ENCODE measurements at places on chromosomes 3 and 15. TPM values are rescaled to one million over a fixed set of nuclear protein-coding genes. Genes with fewer than 3 reads are reported as not detected.

GNAT1 gene
- total RNA-seq: not detected

SMCO1 gene
- not detected for total RNA-seq

CCR8 gene
- not detected for total RNA-seq

GRCh38 chr15:55151631-55152030, 45.1 kb downstream of the RSL24D1 start:
- H3K27me3 ChIP-seq: no peaks in the 10 kb centered on the region
- H3K4me3 ChIP-seq: no peak overlapping the region
- no peak overlapping the region for H3K27ac ChIP-seq
- H3K36me3 ChIP-seq: no peaks in the 10 kb centered on the region
- H3K4me1 ChIP-seq: no peaks in the 10 kb centered on the region

DNA sequence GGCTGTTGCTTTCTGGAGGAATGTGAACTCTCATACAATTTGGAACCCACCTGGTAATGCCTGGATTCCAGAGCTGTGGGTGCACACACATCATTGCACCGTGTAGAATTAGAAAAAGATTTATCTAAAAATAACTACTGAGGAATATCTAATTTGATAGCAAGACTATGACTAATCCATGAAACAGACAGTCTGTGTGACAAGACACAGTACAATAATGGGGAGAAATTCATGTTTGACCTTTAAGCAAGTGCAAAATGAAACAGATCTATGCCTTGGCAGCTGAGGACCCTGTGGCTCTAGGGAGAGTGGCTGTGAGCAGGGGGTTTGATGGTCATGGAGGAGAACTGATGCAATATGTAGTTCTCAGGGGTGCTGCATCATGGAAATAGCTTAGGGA, 7.9 kb upstream of the DOCK3 start:
- H3K36me3 ChIP-seq: no peaks in the 10 kb centered on the region
- no peak for DNase-seq
- peak overlapping the region; percentile 21 for H3K27ac ChIP-seq
- H3K4me1 ChIP-seq: peaks cover 17% of the 10 kb centered on the region

DNA sequence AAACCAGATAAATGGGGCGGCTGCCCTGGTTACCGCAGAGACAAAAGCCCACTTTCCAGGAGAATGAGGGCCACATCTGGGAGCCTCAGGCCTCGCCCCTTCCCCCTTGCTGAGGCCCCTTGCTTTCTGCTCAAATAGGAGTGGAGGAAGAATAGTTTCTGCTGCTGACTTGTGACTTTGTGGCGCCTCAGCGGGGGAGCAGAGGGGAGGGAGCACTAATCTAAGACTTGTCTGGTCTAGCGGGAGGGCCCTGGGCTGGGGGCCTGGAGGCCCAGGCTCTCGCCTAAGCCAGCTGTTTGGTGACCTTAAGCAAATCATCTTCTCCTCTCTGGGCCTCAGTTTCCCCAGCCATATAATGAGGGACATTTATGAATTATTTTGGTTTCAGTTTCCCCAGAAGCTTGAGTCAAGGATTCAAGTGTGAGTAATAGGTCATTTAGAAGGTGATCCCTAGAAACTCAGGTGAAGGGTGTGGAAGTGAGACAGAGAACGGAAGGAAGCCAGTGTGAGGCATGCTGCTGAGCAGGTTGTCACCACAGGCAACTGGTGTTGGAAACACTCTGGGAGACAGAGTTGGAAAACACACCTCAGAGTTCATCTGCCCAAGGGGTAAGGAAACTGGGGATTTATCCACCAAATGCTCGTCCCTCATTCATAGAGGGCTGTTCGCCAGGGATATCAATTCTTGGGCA, 25.9 kb upstream of the SMAD3 start:
- H3K4me1 ChIP-seq: no peaks in the 10 kb centered on the region
- no peaks in the 10 kb centered on the region for H3K36me3 ChIP-seq
- H3K27ac ChIP-seq: no peak overlapping the region
- no peak overlapping the region for H3K4me3 ChIP-seq
- DNase-seq: no peak

DNA sequence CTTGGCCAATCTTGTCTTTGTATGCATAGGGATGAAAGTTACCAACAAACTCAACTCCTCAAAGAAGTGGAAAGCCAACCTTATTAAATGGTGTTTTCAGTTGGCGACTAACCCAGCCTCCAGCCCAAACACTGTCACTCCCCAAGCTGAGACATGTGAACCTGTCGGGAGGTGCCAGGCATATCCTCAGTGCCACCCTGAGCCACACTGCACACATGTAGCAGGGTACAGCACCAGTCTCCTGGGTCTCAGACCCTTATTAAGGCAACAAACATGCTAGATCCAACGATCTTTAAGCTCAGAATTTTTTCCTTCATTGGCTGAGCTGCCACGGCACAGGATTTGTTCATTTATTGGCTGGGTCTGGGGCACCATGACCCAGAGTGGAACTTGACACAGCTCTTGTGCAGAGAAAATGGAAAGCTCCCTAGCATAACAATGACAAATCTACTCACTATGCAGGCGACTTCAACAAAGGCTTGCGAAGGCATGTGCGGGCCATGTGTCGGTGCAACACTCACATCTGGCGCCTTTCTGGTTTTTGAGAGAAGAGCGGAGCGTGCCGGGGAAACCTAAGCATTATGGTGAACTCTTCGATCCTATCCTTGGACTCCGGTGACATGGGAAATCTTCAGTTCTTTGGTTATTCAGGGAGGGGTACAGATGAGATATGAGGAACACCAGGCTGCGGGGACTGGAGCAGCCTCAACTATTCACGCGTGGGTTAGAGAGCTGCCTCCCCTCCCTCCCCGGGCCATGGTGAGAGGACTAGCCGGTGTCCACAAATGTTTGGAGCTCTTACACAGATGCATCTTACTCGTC, 190.1 kb downstream of the FAM43A start:
- no peaks in the 10 kb centered on the region for H3K36me3 ChIP-seq
- H3K27me3 ChIP-seq: no peaks in the 10 kb centered on the region
- H3K27ac ChIP-seq: no peak overlapping the region
- no peak for DNase-seq
- peaks cover 8% of the 10 kb centered on the region for H3K4me1 ChIP-seq
